ENCODE measurements at places on chromosomes 3 and 15.

DNA sequence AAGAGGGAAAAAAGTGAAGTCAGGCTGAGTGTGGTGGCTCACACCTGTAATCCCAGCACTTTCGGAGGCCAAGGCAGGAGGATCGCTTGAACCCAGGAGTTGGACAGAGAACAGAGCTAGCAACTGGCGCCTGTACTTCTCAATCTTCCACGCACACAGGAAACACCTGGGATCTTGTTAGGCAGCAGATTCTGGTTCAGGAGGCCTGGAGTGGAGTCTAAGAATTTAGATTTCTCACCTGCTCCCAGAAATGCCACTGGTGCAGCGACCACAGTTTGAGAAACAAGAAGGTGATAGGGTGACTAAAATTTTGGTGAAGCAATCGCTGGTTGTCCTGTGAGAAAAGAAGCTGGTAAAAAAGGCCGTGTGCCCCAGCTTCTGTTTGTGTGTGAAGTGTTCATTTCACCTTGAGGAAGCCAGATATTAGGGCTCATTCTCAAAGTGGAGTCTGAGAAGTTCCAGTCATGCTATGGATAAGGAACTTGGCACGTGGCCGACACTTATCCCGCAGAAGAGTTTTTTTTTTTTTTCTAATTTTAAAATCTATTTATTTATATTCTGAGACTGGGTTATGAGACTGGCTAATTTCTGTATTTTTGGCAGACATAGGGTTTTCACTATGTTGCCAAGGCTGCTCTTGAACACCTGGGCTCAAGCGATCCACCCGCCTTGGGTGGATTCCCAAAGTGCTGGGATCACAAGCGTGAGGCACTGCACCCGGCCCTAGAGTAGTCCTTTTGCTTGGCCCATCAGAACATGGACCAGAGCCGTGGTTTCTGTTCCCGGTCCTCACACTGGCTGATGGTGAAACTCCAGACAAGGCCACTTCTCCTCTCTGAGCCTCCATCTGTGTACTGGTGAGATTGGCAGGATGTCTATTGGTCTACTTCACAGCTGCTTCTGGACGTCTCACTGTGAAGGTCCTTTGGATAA is 324.6 kb upstream of the PROK2 start:
- DNase-seq, result no peak

DNA sequence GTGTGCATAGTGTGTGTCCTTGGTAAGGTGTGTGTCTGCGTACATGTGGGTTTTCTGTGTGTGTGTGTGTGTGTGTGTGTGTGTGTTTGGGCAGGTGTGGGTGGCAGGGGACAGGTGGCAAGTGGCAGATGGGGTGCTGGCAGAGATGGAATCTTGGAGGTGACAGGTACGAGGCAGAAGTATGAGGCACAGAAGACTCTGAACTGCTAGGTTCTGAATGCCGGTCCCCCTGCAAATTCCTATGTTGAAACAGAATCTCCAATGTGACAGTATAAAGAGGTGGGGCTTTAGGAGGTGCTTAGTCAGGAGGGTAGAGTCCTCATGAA is 29.8 kb downstream of the SRPRB start:
- no peak for DNase-seq

DNA sequence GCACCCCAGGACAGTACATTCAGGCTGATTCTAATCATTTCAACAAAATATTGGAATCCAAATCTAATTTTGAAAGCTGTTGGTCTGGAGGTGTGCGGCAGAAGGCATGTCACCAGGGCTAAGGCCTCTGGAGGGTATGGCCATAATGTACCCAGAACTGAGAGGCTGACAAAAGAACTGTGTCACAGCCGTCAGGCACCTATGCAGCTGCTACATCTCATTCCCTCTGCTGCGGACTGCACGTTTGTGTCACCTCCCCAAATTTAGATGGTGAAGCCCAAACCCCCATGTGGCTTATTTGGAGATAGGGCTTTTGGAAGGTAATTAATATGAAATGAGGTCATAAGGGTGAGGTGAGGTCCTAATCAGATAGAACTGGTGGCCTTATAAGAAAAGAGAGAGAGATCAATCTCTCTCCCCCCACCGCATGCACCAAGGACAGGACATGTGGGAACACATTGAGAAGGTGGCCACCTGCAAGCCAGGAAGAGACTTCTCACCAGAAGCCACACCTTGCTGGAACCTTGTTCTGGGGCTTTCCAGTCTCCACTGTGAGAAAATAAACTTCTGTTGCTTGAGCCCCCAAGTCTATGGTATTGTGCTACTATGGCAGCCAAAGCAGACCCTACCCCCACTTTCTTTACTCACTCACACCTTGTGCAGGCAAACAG is 22.8 kb downstream of the ADPGK start:
- DNase-seq, result no peak

- DNase-seq, result no peak
These were observed 51.1 kb upstream of the CHD2 start for GRCh38 chr15:92848852-92849598.

GRCh38 chr3:41598402-41599126 is 363.3 kb downstream of the ULK4 start:
- peak; percentile 6 for DNase-seq
